Vagina (tissue), 2 donors: ENCODE measurements at places on chromosomes 16 and 17.

DNA sequence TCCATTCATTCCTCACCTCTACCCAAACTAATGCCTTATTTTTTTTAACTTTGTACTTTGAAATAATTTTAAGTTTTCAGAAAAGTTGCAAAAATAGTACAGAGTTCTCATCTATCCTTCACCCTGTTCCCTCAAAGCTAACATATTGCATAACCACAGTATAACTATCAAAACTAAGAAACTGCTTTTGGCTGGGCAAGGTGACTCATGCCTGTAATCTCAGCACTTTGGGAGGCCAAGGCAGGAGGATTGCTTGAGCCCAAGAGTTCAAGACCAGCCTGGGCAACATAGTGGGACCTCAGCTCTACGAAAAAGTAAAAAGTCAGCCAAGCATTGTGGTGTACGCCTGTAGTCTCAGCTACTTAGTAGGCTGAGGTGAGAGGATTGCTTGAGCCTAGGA, 147.7 kb downstream of the SKAP1 start:
- H3K4me3 ChIP-seq, result no peak overlapping the region
- no peak overlapping the region for H3K27ac ChIP-seq
- H3K27me3 ChIP-seq, result no peaks in the 10 kb centered on the region
- H3K4me1 ChIP-seq, result no peaks in the 10 kb centered on the region
- no peaks in the 10 kb centered on the region for H3K36me3 ChIP-seq

DNA sequence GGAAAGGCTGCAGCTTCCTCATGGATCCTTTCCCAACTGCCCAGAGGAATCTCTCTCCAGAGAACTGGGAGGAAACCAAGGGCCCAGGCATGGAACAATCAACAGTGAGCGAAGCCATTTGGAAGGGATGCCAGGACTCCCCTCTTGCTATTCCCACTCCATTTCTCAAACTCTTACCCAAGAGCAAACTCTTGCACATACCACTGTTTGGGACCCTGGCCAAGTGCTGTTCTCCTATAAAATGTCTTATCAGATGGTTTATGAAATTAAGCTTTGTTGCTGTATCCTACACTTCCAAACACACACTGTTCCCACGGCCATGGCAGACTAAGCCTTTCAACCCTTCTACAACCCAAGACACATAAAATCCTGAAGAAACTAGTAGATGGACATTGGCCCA, 48.3 kb upstream of the AXIN2 start:
- no peaks in the 10 kb centered on the region for H3K27me3 ChIP-seq
- no peak overlapping the region for H3K4me3 ChIP-seq
- no peaks in the 10 kb centered on the region for H3K36me3 ChIP-seq
- H3K4me1 ChIP-seq, result peaks cover 11% of the 10 kb centered on the region
- no peak for DNase-seq
- no peak overlapping the region for H3K27ac ChIP-seq

DNA sequence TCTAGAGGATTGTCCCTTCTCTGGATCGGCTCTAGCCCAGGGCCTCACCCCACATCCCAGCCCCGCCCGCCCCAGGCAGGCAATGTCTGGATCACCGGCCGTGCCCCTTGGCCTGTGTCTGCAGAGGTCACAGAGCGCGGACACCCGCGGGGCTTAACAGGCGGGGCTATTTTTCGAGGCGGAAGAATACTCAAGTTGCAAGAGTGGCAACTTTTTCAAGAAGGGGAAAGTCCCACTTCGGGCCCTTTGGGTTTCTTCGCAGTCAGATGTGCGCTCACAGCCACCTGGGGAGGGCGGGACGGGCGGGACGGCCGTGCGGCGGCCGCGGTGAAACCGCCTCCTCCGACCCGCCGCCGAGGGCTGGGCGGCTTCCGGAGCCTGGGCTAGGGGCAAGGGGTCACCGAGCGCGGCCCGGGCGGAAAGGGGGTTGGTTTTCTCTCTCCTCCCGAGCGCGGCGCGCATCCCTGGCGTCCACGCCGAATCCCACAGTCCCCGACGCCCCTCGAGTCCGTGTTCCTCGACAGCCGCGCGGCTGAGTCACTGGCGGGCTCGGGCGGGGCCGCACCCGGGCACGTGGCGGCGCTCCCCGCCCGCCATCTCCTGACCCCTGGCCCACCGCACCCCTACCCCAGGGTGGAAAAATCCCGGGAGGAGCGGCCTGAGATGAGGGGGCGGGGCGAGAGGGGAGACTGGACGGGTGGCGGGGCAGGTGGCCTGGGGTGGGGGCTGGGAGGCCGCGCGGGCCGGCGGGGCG, 1.2 kb upstream of the PFN1 start:
- H3K36me3 ChIP-seq, result peaks cover 17% of the 10 kb centered on the region
- H3K4me3 ChIP-seq, result peak overlapping the region; percentile 91
- H3K27me3 ChIP-seq, result no peaks in the 10 kb centered on the region
- DNase-seq, result no peak

- H3K36me3 ChIP-seq, result no peaks in the 10 kb centered on the region
- H3K4me3 ChIP-seq, result no peak overlapping the region
- DNase-seq, result no peak
- no peaks in the 10 kb centered on the region for H3K27me3 ChIP-seq
- peak overlapping the region; percentile 97 for H3K27ac ChIP-seq
- peaks cover 89% of the 10 kb centered on the region for H3K4me1 ChIP-seq
Measured at GRCh38 chr17:40338941-40339649, 25.4 kb downstream of the GJD3 start.

DNA sequence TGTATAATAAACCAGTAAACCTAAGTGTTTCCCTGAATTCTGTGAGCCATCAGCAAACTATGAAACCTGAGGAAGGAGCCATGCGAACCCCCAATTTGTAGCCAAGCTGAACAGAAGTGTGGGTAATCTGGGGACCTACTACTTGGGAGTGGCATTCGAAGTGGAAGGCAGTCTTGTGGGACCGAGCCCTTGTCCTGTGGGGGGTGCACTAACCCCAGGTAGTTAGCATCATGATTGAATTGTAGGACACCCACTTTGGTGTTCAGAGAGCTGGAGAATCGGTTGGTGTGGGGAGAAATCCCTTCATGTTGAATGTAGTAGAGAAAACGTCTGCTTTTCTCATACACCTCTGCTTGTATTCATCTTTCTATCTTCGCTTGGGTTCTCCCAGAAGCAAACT, 79.7 kb upstream of the CPHXL start:
- no peaks in the 10 kb centered on the region for H3K36me3 ChIP-seq
- H3K27ac ChIP-seq, result no peak overlapping the region
- no peaks in the 10 kb centered on the region for H3K4me1 ChIP-seq
- no peak overlapping the region for H3K4me3 ChIP-seq
- no peaks in the 10 kb centered on the region for H3K27me3 ChIP-seq
- DNase-seq, result no peak

DNA sequence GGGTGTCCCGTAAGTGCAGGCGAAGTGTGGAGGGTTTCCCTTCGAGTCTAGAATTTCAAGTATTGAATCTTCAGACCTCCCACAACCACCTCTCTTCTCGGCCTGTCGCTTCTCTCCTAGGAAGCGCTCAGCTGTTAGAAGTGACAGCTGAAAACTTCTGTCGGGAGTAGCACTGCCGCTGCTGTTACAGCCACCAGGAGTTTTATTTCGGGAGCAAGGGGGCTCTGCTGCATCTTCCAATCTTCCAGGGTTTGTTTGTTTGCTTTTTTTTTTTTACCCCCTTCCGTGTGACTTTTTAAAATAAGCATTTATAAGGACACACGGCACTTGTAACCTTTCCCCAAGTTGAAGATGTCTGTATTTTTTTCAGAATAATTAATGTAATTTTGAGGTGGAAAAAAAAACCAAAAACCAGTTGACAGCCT, 767 bp downstream of the RPS6KB1 start:
- no peak for DNase-seq
- peaks cover 55% of the 10 kb centered on the region for H3K4me1 ChIP-seq
- peak overlapping the region; percentile 75 for H3K4me3 ChIP-seq
- no peaks in the 10 kb centered on the region for H3K36me3 ChIP-seq
- H3K27me3 ChIP-seq, result no peaks in the 10 kb centered on the region

GRCh38 chr16:16909126-16909525, 530.2 kb downstream of the NPIPA7 start:
- no peak overlapping the region for H3K27ac ChIP-seq
- H3K4me3 ChIP-seq, result no peak overlapping the region
- H3K4me1 ChIP-seq, result no peaks in the 10 kb centered on the region
- no peak for DNase-seq

DNA sequence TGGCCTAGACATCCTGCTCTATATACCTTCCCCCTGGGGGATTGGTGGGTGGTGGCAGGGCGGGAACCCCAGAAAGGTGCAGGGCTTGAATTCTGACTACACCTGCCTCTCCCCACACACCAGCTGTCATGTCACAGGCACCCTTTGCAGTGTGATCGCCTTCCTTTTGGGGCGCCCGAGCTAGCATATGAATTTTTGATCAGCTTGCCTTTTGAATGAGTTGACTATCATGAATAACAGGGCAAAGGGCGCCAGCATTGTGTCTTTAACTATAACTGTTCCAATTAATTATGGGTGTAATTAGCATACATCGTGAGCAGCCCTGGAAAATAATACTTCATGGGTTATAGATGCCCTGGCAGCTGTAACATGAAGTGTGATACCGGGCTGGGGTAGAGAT, 72.7 kb downstream of the CYLD start:
- no peaks in the 10 kb centered on the region for H3K27me3 ChIP-seq
- no peaks in the 10 kb centered on the region for H3K36me3 ChIP-seq
- H3K4me1 ChIP-seq, result no peaks in the 10 kb centered on the region

- no peak overlapping the region for H3K4me3 ChIP-seq
- H3K4me1 ChIP-seq, result peaks cover 10% of the 10 kb centered on the region
- no peak overlapping the region for H3K27ac ChIP-seq
- no peaks in the 10 kb centered on the region for H3K27me3 ChIP-seq
- no peaks in the 10 kb centered on the region for H3K36me3 ChIP-seq
- DNase-seq, result peak; percentile 75
Measured at GRCh38 chr17:32111141-32111771, 31.0 kb upstream of the RHOT1 start.

GRCh38 chr17:34990921-34991365, 10.6 kb downstream of the LIG3 start:
- no peaks in the 10 kb centered on the region for H3K4me1 ChIP-seq
- no peaks in the 10 kb centered on the region for H3K36me3 ChIP-seq
- no peaks in the 10 kb centered on the region for H3K27me3 ChIP-seq
- H3K27ac ChIP-seq, result no peak overlapping the region

DNA sequence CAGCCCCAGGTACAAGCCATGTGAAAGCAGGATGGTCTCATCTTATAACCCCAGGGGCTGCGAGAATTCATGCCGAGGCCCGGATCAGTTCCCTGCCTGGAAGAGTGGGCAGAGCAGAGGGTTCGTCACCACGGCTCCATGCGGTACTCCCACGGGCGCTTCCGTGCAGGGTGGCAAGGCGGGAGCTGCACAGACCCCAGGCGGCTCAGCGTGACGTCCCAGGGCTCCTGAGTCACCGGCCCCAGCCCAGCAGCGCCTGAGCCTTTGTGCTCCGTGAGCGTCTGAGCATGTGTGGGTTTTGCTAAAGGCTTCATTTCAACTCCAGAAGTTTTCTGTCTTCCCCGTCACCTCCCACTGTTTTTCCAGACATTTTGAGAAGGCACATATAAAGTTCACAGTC, 71.2 kb upstream of the CHMP6 start:
- peaks cover 32% of the 10 kb centered on the region for H3K4me1 ChIP-seq

- H3K4me3 ChIP-seq, result no peak overlapping the region
- H3K27me3 ChIP-seq, result no peaks in the 10 kb centered on the region
- no peak for DNase-seq
- no peak overlapping the region for H3K27ac ChIP-seq
Measured at GRCh38 chr17:79953335-79953734, 82.3 kb downstream of the TBC1D16 start.

GRCh38 chr17:57485916-57486881, 229.9 kb downstream of the MSI2 start:
- no peaks in the 10 kb centered on the region for H3K27me3 ChIP-seq
- H3K4me3 ChIP-seq, result no peak overlapping the region
- no peaks in the 10 kb centered on the region for H3K36me3 ChIP-seq
- no peaks in the 10 kb centered on the region for H3K4me1 ChIP-seq
- no peak overlapping the region for H3K27ac ChIP-seq
